ENCODE measurements at places on chromosomes 6 and 20.

DNA sequence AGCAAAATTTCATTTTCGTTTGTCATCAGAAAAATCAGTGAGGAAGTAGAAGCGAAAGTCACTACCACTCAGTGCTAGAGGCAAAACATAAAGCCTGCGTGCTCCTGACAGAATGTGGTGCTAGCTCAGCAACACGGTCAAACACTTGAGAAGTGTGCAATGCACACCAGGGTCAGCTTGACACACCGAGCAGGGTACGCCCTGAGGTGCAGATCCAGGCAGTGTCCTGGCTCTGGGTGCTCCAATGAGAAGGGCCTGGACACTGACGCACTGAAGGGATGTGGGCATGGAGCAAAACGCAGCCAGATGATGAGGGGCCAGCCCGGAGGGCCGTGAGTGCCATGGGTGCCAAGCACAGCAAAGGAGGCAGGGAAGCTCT lies 5.9 kb downstream of the RNASET2 start:
- no peak for DNase-seq

DNA sequence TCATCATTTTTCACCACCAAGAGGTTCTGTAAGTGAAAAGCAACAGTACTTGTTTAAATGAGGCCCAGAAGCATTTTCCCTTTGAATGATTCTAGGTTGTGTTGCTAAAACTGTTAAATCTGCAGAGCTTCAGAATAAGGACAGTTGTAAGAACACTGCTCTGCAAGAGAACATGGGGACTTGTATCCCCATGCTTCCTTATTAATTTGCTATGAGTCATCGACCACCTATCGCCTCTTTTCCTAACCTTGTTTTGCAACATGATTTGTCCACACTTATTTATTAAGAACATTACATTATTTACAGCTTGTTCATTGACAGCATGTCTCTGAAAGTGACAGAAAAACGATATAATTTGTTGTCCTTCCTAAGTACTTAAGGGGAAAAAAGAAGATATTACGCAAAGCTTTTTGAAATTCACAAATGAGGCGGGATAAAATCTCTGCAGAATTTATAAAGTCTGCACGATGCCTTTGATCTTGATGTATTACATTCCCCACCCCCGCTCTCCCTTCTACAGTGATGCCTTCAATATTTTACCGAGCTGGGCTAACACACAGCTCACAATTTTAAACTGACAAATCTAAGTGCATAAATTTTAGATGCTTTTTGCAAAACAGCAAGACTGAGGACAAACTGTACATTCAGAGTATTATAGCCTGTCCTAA lies 220.0 kb upstream of the SPTLC3 start:
- DNase-seq: no peak

- no peak for DNase-seq
These were observed 32.4 kb downstream of the WRNIP1 start for GRCh38 chr6:2797564-2798031.

- no peak for DNase-seq
These were observed 134.6 kb upstream of the SNX9 start for GRCh38 chr6:157688275-157688959.

GRCh38 chr6:108589244-108589791 lies 28.6 kb downstream of the FOXO3 start:
- no peak for DNase-seq

DNA sequence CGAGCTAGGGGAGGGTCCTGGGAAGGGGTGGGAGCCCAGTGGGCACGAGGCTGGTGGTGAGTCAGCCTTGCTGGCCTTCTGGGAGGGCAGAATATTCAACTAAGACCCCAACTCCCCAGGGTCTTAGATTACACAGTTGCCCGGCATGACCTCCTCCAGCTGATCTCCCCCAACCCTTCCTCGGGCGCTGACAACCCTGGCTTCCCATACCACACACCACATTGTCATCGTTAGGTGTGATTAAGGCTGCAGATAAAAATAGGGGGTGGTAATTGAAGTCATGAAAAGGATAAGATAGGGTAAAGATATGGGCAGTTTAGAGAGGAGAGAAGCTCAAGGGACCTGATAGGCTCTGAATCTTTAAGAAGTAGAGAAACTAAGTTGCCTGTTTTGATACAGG lies 10.5 kb downstream of the CDC40 start:
- no peak for DNase-seq

DNA sequence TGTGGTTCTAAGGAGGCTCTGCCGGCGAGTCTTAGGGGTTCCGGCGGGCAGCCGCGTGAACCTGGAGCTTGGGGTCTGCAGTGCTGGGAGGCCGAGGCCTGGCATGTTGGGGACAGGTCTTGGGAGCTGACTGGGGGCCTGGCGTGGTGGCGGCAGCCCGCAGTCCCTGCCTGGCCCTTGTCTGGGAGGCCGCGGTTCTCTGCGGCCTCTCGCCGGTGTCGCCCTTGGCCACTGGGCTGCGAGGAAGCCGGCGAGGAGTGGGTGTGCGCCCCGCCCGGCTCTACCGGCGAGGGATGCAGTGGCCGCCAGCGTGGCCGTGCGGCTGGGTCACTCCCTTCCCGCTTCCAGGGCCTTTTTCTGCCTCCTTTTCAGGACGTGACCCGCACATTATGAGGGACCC lies 36.3 kb downstream of the IGF2R start:
- DNase-seq: no peak

GRCh38 chr6:71476371-71476770 lies 187.8 kb downstream of the OGFRL1 start:
- DNase-seq: no peak

- no peak for DNase-seq
These were observed 31.4 kb upstream of the BACH2 start for GRCh38 chr6:90328004-90328403.

GRCh38 chr6:103812970-103813369 lies 1046.7 kb downstream of the HACE1 start:
- DNase-seq: no peak

DNA sequence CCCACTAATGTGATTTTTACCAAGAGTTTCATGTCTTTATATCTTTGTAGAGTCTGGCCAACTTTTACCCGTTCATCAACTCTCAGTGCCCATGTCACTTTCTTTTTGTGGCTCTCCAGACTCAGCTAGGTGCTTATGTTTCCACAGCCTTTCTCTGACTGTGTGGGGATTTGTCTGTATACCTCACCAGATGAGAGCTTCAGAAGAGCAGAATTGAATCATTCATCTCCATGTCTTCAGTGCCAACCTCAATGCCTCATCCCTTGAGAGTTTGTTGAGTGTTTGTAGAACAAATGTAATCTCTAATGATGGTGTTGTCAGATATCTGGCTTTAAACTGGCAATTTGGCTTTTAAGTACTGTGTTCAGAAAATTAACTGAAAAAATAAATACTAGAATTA lies 16.8 kb upstream of the CCN2 start:
- DNase-seq: no peak

DNA sequence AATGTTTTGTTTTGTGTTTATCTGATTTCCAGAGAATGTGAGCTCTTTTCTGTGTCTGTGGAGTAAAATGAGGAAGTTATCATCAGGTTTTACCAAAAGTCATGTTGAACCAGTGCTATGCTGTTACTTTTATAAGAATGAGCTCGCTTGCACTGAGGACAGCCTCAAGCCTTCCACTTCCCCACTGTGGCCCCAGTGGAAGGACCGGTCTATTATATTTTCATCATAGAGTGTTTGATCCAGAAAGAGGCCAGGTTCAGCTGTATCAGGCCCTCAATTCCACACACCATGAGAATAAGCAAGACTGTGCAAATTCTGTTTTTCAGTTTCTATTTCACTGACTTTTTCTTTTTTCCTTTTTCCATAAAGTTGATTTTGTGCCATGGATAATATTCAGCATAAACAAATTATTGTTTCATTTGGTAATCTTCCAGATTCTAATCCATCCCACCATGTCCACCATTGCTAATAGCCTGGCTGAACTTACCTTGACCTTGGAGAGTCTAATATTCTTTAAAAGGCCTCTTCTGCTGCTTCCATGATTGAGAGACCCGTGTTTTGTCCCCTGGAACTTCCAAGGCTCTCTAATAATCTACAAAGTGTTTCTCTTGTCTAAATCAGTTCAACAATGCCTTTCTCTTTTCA lies 286.2 kb downstream of the THBS2 start:
- DNase-seq: no peak

All from stimulated activated CD8-positive, alpha-beta memory T cell treated with anti-CD3 and anti-CD28 coated beads, Interleukin-15, amount 100 ng/mL, for 1 hour (primary cell).